Stimulated activated CD4-positive, alpha-beta T cell treated with anti-CD3 and anti-CD28 coated beads, Interleukin-15, amount 100 ng/mL, for 24 hours (primary cell): ENCODE measurements at places on chromosomes 2 and 18.
A peak's percentile ranks its signal among the peaks of the same experiment; 100 is the strongest.

- DNase-seq: no peak
Measured at GRCh38 chr18:25445430-25445829, 93.5 kb upstream of the ZNF521 start.

DNA sequence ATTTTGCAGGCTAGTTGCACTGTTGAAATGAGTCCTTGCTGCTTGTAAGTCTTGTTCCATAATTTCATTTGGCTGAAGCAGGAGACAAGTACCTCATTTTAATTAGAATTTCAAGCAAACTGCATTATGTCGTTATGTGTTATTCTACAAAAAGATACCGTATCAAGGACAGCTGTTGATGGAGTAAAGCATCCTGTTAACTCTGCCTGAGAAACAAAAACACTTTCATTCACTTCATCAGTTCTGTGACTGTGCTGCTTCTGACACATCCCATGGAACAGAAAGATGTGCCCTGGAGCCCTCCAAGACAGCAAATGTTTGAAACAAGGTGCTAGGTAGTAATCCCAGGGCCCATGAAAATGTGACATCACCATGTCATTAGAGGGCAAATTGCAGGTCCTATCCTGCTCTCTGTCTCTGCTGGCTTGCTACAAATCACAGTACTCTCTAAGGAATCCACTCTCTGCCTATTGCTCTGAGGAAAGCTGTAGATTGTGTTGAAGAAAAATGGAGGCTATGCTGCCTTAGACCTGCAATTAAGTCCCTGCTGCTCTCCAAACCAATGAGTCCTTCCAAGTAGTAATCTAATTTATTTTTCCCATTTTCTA lies 209.7 kb upstream of the PARD3B start:
- no peak for DNase-seq

DNA sequence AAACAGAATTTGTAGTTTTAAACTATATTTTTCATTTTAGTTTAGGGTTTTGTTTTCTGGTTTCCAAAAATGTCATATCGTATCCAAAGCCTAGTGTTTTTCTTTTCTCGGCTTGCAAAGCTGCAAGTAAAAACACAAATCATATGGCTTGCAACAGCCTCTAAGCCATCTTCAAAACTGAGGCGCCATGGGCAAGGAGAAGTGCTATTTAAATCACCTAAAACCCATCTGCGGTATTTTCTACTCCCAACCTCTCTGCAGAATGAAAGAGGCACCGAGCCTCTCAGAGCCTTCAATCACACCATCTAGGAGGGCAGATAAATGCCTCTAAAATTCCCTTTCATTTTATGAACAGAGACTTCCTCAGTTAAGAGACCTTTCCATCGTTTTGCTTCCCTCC lies 25.2 kb downstream of the FECH start:
- no peak for DNase-seq

DNA sequence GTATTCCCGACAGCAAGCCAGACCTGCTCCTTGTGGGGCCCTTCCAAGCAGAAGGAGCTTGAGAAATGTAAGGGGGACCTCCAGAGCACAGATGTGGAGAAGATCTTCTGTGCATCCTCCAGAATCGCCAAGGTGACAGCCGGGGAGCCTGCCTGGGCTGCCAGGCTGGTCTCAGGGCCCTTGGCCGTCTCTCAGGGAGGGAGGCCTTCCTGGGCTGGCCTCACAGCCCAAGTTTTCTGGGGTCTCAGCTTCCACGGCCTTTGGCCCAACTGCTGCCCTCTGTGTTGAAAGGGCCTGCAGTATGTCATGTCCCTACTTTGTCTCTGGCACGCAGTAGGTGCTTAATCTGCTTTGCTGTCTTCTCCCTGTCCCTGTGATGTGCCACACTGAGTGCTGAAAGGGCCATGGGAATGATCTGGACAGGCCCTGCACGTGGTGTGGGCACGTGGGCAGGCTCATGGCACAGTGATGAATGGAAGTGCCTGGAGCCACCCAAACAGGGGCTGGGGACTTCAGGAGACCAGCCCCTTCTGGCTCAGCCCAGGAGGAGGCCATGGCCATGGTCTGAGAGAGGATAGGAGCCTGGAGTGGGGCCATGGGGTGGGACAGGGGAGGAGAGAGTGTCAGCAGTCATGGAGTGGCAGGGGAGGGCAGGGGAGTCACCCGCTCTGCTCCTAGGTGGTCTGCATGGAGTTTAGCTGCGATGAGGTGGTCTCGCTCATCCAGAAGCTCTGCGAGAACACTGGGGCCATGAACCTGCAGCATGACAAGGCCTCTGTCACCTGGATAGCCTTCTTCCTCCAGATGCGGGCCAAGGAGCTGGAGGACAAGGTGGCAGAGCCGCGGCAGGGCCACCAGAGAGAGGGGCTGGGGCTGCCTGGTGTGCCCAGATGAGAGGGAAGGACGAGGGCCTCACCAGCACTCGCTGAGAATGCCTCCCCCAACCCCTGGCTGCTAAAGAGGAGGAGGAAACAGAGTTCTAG lies 35.4 kb downstream of the HJURP start:
- DNase-seq: no peak

DNA sequence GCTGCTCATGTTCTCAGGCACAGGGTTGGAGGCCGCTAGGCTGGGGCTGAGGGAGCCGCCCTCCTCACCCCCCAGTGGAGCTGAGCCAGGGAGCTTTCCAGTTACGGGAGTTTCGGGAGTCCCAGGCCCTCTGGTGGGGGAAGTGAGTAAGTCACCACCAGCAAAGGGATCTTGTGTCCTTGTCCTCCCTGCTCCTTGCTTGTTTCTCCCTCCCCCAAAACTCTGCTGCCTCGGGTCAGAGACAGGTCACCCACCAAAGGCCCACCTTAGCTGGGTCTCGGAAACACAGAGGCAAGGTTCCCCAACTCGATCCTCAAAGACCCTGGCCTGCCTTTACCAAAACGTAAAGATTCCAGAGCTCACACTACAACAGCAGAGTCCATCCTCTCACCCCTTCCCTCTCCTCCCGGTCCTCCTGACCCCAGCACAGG lies 60.5 kb upstream of the POMC start:
- DNase-seq: peak; percentile 44
